ENCODE measurements at places on chromosomes 3 and 15. TPM values are rescaled to one million over a fixed set of nuclear protein-coding genes. Genes with fewer than 3 reads are reported as not detected.

DNA sequence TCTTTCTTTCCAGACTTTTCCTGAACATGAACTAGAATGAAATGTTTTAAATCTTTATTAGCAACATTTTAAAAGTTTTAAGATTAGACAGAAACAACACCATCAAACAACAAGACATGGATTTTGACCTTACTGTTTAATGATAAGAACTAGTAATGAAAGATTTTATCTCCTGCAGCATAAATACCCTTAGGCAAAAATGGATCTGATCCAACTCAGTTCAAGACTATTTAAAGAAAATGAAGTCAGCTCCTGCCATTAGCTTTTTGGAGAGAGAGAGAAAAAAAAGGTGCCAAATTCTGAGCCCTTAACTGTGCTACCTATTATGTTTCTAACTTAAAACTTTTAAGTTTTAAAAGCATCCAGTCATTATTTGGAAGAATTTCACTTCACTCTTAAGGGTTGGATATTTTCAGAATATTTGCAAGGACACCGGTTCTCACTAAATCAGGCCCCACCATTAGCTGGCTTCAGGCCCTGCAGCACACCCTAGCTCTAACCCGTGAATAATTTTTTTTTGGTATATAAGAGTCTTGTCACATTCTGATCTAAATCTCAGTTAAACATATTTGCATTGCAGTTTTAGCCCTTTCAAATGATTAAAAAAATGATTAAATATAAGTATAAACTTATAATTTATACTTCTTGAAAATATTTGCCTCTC, 60.0 kb downstream of the NR1I2 start:
- H3K27me3 ChIP-seq, result no peaks in the 10 kb centered on the region
- DNase-seq, result no peak
- peaks cover 9% of the 10 kb centered on the region for H3K4me1 ChIP-seq
- H3K27ac ChIP-seq, result peak overlapping the region; percentile 12
- peaks cover 23% of the 10 kb centered on the region for H3K36me3 ChIP-seq

- no peaks in the 10 kb centered on the region for H3K27me3 ChIP-seq
- no peak overlapping the region for H3K4me3 ChIP-seq
- H3K36me3 ChIP-seq, result no peaks in the 10 kb centered on the region
- no peak overlapping the region for H3K27ac ChIP-seq
- no peaks in the 10 kb centered on the region for H3K4me1 ChIP-seq
- DNase-seq, result no peak
Observed at GRCh38 chr15:38019066-38019465, 84.6 kb downstream of the TMCO5A start.

DNA sequence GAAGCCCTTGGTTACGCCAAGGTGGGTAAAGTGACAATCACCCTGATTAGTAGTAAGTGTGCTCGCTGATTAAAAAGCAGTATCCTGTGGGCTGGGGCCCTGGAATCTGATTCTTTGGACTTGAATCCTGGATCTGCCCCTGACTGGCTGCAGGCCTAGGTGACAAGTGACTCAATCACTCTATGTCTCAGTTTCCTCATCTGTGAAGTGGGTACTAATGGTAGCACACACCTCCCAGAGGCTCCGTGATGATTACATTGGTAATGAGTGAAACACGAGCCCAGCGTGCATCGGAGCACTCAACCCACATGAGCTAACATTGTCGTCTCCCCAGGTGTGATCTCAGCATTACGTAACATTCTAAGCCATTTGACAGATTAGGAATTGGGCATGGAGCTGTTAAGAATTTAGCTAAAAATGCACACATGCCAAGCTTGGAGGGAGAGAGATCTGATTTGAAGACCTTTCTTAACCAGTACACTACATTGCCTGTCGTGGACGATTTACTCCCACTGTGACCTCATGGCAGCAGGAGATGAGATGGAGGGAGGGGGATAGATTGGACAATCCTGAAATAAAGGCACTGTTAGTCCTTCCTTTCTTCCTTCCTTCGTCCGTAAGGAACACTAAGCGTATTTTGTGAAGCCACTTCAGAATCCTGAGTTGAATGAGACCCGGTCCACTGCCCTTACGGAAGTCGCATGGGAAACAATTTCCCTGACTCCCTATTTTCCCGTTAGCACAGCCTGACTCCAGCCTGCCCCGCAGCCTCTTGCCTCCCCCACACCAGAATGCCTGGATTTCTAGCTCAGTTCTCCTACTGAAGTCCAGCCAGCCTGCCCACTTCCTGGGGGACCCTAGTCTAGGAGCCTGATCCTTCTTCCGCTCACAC, 32.1 kb downstream of the MGLL start:
- H3K36me3 ChIP-seq, result peaks cover 6% of the 10 kb centered on the region
- no peaks in the 10 kb centered on the region for H3K27me3 ChIP-seq
- no peak overlapping the region for H3K4me3 ChIP-seq
- DNase-seq, result peak; percentile 31

DNA sequence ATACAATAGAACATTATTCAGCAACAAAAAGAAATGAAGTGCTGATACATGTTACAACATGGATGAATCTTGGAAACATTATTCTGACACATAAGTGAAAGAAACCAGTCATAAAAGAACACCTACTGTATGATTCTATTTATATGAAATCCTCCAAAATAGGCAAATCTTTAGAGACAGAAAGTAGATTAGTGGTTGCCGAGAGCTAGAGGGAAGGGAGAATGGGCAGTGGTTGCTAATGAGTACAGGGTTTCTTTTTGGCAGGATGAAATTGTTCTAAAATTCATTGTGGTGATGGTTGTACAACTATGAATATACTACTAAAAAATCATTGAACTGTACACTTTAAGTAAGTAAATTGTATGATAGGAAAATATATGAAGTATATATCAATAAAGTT, 6.3 kb upstream of the LRRC58 start:
- no peaks in the 10 kb centered on the region for H3K4me1 ChIP-seq
- H3K36me3 ChIP-seq, result no peaks in the 10 kb centered on the region
- no peaks in the 10 kb centered on the region for H3K27me3 ChIP-seq
- DNase-seq, result no peak
- H3K27ac ChIP-seq, result no peak overlapping the region
- no peak overlapping the region for H3K4me3 ChIP-seq

DNA sequence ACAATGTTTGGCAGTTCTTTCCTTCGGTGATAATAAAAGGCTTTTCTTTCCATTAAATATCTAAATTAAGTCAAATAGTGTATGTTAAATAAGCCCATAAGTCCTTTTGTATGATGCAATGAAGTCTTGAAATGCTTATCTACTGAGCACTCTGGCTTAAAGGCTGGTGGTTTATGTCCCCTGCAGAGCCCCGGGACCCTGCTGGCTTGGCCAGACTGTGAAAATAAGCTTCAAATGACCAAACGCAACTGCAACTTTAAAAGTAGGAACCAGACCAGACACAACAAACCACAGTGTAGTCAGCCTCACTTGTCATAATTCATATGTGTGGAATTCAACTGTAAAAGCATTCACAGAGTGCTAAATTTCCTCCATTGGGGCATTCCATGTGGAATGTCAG, 72.5 kb downstream of the FOXP1 start:
- 0 out of 2 replicates have a peak, but pooled peaks cover 2% of the 10 kb centered on the region for H3K4me1 ChIP-seq
- no peaks in the 10 kb centered on the region for H3K36me3 ChIP-seq
- H3K27me3 ChIP-seq, result no peaks in the 10 kb centered on the region
- H3K4me3 ChIP-seq, result no peak overlapping the region
- H3K27ac ChIP-seq, result peak overlapping the region; percentile 72

GRCh38 chr15:66474135-66474534, 23.4 kb downstream of the SNAPC5 start:
- no peaks in the 10 kb centered on the region for H3K27me3 ChIP-seq
- no peak overlapping the region for H3K4me3 ChIP-seq
- peaks cover 6% of the 10 kb centered on the region for H3K36me3 ChIP-seq
- H3K4me1 ChIP-seq, result peaks cover 20% of the 10 kb centered on the region
- H3K27ac ChIP-seq, result no peak overlapping the region
- DNase-seq, result no peak

- H3K27me3 ChIP-seq, result no peaks in the 10 kb centered on the region
- no peaks in the 10 kb centered on the region for H3K4me1 ChIP-seq
- H3K36me3 ChIP-seq, result peaks cover 3% of the 10 kb centered on the region
Observed at GRCh38 chr15:41848631-41849030, 10.0 kb downstream of the PLA2G4B start.

- DNase-seq, result no peak
- H3K27ac ChIP-seq, result no peak overlapping the region
- no peaks in the 10 kb centered on the region for H3K4me1 ChIP-seq
- H3K27me3 ChIP-seq, result no peaks in the 10 kb centered on the region
- peaks cover 65% of the 10 kb centered on the region for H3K36me3 ChIP-seq
- H3K4me3 ChIP-seq, result no peak overlapping the region
Observed at GRCh38 chr3:51396401-51396800, 5.3 kb downstream of the RBM15B start.

GRCh38 chr15:24772686-24773373, 97.3 kb downstream of the NPAP1 start:
- H3K4me3 ChIP-seq, result peak overlapping the region; percentile 55
- no peaks in the 10 kb centered on the region for H3K4me1 ChIP-seq
- peak overlapping the region; percentile 49 for H3K27ac ChIP-seq
- no peaks in the 10 kb centered on the region for H3K36me3 ChIP-seq
- H3K27me3 ChIP-seq, result no peaks in the 10 kb centered on the region

- no peaks in the 10 kb centered on the region for H3K4me1 ChIP-seq
- no peak overlapping the region for H3K4me3 ChIP-seq
- peak; percentile 13 for DNase-seq
- no peak overlapping the region for H3K27ac ChIP-seq
- no peaks in the 10 kb centered on the region for H3K27me3 ChIP-seq
Observed at GRCh38 chr3:10744098-10744465, 71.9 kb upstream of the SLC6A11 start.

DNA sequence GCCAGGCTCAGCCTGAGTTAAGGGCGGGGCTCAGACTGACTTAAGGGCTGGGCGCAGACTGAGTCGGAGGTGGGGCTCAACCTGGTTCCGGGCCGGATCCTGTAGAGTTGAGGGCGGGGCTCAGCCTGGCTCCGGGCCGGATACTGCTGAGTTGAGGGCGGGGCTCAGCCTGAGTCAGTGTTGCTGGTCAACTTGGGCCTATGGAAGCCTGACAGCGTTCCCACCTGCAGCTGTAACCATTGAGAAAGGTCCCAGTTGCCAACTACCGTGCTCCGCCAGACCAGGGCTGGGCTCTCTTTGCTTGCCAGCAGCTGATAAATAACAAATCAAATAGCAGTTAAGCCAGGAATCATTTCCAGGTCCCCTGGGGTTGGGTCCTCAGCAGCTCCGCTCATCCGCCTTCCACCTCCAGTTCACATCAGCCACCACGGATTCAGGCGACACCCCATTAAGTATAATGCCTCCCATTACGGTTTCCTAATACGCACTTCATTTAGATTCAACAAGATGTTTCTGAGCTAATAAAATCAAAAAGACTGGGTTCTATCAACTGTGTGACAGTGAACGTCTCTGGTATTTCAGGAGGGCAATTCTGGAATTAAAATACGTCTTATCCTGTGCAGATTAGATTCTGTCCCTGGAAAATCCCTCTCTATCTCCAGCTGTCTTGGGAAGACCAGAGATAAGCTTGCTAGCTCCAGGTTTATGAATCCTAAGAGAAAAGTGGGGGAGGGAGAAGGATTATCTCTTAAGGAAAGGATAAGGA, 7.3 kb downstream of the GRIP2 start:
- no peak overlapping the region for H3K27ac ChIP-seq
- no peaks in the 10 kb centered on the region for H3K4me1 ChIP-seq
- no peaks in the 10 kb centered on the region for H3K36me3 ChIP-seq

DNA sequence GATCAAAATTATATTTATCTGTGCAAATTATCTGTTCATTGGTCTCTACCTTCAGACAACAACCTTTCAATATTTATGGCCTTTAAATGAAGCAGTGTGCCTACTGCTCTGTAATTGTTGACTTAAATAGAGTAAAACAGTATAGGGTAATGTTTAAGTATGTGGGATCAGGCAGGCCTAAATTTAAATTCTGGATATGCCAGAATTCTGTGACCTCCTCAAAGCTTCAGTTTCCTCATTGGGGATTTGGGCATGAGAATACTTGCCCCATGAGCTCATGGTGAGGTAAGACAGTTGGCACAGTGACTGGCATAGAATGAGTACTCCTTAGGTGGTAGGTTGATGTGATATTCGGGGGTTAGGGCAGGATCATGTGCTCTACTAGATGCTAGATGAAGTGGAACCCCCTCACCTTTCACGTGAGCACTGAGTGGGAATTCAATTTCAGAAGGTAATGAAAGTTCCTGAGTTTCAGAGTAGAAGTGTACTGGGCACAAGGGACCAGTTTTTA, 14.9 kb downstream of the ARL8B start:
- peaks cover 8% of the 10 kb centered on the region for H3K4me1 ChIP-seq
- H3K27ac ChIP-seq, result no peak overlapping the region
- no peaks in the 10 kb centered on the region for H3K36me3 ChIP-seq
- no peak for DNase-seq
- no peaks in the 10 kb centered on the region for H3K27me3 ChIP-seq

- H3K36me3 ChIP-seq, result no peaks in the 10 kb centered on the region
- no peak overlapping the region for H3K4me3 ChIP-seq
- H3K27me3 ChIP-seq, result no peaks in the 10 kb centered on the region
- peaks cover 25% of the 10 kb centered on the region for H3K4me1 ChIP-seq
- no peak for DNase-seq
- H3K27ac ChIP-seq, result no peak overlapping the region
Observed at GRCh38 chr15:39244776-39245175, 336.1 kb upstream of the THBS1 start.

- no peaks in the 10 kb centered on the region for H3K27me3 ChIP-seq
- no peak overlapping the region for H3K4me3 ChIP-seq
- DNase-seq, result peak; percentile 52
- H3K36me3 ChIP-seq, result no peaks in the 10 kb centered on the region
- H3K27ac ChIP-seq, result no peak overlapping the region
- H3K4me1 ChIP-seq, result no peaks in the 10 kb centered on the region
Observed at GRCh38 chr3:140455521-140456214, 222.2 kb upstream of the TRIM42 start.

DNA sequence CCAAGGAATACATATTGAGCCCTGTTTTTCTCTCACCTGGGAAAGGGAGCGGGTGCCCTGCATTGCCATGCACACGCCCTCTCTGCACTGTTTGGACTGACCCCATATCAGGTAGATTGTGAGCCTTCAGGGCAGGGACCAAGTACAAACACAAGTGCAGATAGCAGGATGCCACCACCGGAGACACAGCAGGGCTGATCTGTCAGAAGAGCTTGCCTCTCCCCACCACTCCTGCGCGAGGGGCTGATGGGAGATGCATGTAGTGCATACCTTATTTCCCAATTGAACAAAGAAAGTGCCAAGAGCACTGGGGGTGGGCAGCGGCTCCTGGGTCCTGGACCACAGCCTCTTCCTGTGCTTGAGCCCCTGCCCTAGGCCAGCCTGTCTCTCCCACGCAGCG, 9.0 kb upstream of the SLCO2A1 start:
- no peak overlapping the region for H3K4me3 ChIP-seq
- no peaks in the 10 kb centered on the region for H3K27me3 ChIP-seq
- H3K36me3 ChIP-seq, result no peaks in the 10 kb centered on the region

DNA sequence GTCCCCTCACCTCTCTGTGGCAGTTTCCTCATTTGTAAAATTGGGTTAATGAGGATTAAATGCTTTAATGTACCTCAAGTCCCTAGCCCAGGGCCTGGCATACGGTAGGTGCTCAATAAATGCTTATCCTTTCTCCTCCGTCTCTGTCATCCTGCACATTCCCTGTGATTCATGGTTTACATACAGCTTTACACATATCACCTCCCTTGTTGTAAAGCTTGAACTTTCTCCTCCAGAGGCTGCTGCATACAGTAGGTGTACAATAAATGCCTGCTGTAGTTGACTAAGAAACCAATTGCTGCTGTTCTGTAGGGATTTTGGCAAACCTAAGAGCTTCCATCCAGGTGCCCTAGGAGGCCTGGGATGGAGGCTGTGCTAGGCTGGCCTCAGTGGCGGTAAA, 1.5 kb upstream of the CSPG4 start:
- H3K27ac ChIP-seq, result no peak overlapping the region
- H3K4me3 ChIP-seq, result no peak overlapping the region
- H3K36me3 ChIP-seq, result no peaks in the 10 kb centered on the region
- H3K27me3 ChIP-seq, result no peaks in the 10 kb centered on the region
- H3K4me1 ChIP-seq, result peaks cover 20% of the 10 kb centered on the region
- no peak for DNase-seq

Gene GHSR
- 1.0 TPM for total RNA-seq

Gene SMCO1
- not detected for total RNA-seq

Gene SV2B
- not detected for total RNA-seq

Gene KCNAB1
- not detected for total RNA-seq

Gene LRRC2
- total RNA-seq, result not detected

Data from SJCRH30 (cell line).